CD8-positive, alpha-beta T cell (primary cell): ENCODE measurements at places on chromosomes 16 and 17.

DNA sequence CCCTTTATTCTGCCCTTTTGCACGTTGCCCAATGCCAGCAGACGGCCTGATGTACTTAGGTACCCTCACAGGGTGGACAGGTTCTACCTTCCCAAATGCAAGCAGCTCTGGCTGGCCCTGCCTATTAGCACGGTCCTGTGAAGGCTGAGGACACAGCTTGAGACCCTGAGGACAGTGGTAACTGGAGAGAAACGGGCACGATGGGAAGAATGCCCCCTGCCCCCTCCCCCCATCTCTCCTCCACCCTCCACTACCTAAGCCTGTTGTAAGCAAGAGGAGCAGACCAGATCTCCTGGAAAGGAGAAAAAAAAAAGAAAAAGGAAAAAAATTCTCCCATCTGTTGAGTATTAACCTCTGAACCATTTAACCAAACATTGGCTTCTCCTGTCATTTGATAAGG, 34.1 kb downstream of the MEOX1 start:
- no peak for DNase-seq

DNA sequence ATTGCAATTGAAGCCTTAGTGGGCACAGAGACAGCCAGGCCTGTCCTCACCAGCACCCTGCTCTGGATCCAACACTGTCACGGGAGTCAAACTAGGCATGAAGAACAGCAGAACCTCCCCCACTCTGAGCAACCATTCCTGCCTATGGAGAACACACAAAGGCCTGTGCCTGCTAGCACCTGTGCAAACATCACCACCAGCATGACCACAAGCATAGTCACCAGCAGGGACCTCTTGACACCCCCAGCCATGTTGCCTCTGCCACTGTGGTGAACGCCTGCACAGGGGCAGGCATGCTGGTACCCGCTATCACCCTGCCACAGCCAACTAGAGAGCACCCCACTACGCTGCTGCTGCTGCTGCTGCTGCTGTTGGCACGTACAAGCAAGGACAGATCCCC, 51.7 kb downstream of the CMC2 start:
- no peak for DNase-seq

GRCh38 chr17:19507775-19508576, 25.7 kb upstream of the SLC47A1 start:
- DNase-seq, result peak; percentile 92

- peak; percentile 8 for DNase-seq
Observed at GRCh38 chr16:79177018-79177417, 423.5 kb downstream of the MAF start.

DNA sequence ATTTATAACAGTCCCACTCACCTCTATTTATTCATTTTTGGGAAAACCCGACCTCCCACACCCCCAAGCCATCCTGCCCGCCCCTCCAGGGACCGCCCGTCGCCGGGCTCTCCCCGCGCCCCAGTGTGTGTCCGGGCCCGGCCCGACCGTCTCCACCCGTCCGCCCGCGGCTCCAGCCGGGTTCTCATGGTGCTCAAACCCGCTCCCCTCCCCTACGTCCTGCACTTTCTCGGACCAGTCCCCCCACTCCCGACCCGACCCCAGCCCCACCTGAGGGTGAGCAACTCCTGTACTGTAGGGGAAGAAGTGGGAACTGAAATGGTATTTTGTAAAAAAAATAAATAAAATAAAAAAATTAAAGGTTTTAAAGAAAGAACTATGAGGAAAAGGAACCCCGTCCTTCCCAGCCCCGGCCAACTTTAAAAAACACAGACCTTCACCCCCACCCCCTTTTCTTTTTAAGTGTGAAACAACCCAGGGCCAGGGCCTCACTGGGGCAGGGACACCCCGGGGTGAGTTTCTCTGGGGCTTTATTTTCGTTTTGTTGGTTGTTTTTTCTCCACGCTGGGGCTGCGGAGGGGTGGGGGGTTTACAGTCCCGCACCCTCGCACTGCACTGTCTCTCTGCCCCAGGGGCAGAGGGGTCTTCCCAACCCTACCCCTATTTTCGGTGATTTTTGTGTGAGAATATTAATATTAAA, 638 bp upstream of the TMEM88 start:
- peak; percentile 42 for DNase-seq

- no peak for DNase-seq
Observed at GRCh38 chr17:44297975-44298374, 10.4 kb upstream of the RUNDC3A start.

DNA sequence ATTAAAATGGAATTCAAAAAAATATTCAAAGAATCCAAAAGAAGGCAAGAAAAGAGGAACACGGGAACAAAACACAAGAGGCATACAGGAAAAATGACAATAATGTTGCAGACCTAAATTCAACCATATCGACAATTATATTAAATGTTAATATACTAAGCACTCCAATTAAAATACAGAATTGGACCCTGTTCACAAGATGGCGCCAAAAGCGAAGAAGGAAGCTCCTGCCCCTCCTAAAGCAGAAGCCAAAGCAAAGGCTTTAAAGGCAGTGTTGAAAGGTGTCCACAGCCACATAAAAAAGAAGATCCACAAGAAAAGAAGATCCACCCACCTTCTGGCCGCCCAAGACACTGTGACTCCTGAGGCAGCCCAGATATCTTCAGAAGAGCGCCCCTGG, 6.3 kb upstream of the XAF1 start:
- DNase-seq, result no peak

DNA sequence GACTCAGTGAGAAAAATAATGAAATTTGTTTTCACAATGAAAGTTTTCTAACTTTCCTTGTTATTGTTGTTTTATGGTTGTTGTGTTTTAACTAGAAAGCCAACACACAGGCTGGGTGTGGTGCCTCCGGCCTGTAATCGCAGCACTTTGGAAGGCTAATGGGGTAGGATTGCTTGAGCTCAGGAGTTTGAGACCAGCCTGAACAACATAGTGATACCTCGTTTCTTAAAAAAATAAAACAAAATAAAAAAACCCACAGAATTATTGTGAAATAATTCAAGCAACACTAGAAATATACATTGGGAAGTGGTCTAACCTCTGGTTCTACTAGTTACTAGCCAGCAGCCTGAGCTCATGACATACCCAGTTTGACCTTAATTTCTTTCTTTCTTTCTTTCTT, 630 bp downstream of the MILR1 start:
- DNase-seq, result no peak

DNA sequence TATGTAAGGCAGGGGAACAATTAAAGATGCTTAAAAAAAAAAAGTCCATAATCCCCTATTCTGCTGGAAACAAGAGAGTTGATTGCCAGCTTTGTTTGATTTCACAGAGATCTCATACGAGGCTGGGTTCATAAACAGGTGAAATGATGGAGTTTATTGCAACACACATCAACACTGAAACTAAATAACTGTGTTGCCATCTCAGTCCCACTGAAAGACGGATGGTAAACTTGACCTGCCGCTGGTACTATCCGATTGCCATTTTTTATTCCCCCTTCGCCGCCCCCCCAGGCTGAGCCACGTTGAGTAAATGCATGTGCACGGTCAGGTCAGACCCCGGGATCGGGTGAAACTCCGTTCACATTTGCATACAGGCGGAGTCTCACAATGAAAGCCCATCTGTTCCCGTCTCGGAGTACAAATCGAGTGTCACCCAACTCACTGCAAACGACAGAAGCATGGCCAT, 119.2 kb downstream of the SKAP1 start:
- DNase-seq, result no peak

DNA sequence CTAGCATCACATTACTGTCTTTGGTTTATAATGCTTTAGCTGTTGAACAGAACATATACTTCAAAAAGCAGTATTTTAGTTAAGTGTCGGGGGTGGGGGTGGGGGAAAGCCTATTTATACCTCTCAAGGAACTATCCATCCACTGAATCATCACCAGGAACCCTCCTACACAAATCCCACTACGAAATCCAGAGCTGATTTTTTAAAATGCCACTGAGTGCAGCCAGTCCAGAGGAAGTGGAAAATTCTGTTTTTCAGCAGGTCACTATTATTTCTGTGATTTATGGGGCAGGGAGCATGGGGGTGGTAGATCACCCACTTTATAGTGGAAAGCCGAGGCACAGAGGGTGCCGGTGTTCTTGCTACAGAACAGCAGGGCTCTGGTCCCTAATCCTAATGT, 284.1 kb downstream of the SOX9 start:
- DNase-seq, result no peak

DNA sequence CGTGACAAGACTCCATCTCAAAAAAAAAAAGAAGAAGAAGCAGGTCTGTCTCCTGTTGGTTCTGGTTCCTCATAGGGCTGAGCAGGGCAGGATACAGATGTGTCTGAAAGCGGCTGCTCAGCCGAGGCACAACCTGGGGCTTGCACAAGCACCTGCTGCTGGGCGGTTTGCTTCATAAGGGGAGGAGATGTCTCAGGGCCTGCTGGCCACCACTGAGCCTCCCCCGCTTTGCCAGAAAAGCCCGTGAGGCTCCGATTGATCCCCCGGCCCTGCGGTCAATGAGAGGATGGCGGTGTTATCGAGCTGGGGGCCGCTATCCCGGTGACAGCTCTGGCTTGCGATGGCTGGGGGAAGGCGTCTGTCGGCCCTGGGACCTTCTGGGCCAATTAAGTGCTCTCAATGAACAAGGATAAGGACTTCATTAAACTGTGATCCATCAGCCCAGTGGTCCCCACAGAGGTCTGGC, 162.0 kb downstream of the SDK2 start:
- no peak for DNase-seq

DNA sequence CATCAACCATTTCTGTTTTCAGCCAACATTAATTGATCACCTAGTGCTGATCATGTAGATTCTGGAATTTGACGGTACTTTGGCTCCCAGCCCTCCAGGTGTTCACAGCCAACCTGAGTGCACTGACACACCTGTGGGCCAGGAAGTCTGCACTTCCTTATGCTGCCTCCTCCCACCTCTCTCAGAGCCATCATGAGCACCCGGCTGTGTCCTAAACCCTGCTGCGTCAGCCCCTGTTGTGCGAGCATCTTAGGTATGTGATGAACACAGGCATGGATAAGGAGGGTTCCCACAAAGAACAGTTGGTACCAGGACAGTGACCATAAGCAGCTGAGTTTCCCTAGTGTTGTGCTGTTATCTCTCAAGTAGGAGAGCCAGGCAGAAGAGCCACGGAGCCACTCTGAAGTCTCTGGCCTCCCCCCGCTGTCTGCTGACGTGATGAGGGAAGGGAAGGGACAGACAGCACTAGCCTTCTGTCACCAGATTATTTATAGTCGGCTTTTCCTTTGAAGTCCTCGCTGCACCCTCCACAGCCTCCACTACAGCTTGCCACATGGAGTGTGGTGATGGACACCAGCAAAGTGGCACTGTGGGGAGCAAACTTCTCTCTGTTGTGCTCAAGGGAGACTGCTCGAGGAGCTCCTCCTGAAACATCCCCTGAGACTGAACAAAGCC, 162.8 kb upstream of the ANKFN1 start:
- DNase-seq, result no peak
